Activated CD4-positive, alpha-beta T cell treated with anti-CD3 and anti-CD28 coated beads, Interleukin-2, amount 10 ng/mL, durations not matched to agents 7 days and 5 days (primary cell): ENCODE measurements at places on chromosomes 1 and 21. TPM values are rescaled to one million over a fixed set of nuclear protein-coding genes. Genes with fewer than 3 reads are reported as not detected.

Gene NCSTN
- total RNA-seq: 75.5 TPM

Gene APOBEC4
- total RNA-seq: not detected

Gene NFIA
- 0.97 TPM for total RNA-seq

Gene BNIPL
- 1.5 TPM for total RNA-seq

Gene IVL
- total RNA-seq: not detected

Gene GPR52
- 1.9 TPM for total RNA-seq

Gene ZFYVE9
- 1.5 TPM for total RNA-seq

Gene TEX38
- not detected for total RNA-seq

Gene FAM72D
- 22.2 TPM for total RNA-seq

Gene PLEKHG5
- 1.8 TPM for total RNA-seq

Gene LMX1A
- not detected for total RNA-seq

Gene KRTAP20-4
- not detected for total RNA-seq

Gene AGT
- not detected for total RNA-seq

Gene SH2D1B
- total RNA-seq: not detected

Gene GPR153
- 0.99 TPM for total RNA-seq

Gene AQP10
- total RNA-seq: not detected

Gene KCNK1
- total RNA-seq: 0.77 TPM

Gene SOX13
- 1.3 TPM for total RNA-seq

Gene MYBPH
- total RNA-seq: not detected

Gene TFF1
- not detected for total RNA-seq

Gene MAST2
- total RNA-seq: 26.3 TPM

Gene AGMAT
- 17.6 TPM for total RNA-seq

Gene TDRKH
- 17.3 TPM for total RNA-seq

Gene SLC44A3
- 0.37 TPM for total RNA-seq

Gene TMPRSS15
- not detected for total RNA-seq

Gene CELF3
- total RNA-seq: not detected

Gene KRTAP7-1
- not detected for total RNA-seq
